8988T (cell line): ENCODE measurements at places on chromosomes 3 and 15.

- no peak for DNase-seq
Observed at GRCh38 chr3:5297895-5298294, 110.4 kb downstream of the EDEM1 start.

DNA sequence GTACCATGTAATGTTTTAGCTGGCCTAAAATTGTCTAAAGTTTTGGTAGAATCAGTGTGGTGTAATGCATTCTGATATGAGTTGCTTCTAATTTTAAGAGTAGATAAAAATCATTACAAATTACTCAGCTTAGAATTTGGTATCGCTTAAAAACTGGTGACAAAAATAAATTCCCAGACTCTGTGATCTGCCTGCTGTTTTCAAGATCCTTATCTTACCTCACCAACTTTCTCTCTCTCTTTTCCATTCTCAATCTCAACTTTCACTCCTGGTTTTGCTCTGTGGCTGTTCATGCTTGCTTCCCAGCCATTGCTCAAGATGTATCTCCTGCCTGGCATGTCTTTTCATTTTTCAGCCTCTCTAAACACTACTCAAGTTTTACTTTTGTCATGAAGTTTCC is 45.7 kb downstream of the TCF12 start:
- DNase-seq, result no peak

GRCh38 chr3:117735481-117736101 is 1026.0 kb downstream of the TUSC7 start:
- DNase-seq, result no peak

- no peak for DNase-seq
Observed at GRCh38 chr15:85150130-85150480, 168.4 kb downstream of the PDE8A start.

DNA sequence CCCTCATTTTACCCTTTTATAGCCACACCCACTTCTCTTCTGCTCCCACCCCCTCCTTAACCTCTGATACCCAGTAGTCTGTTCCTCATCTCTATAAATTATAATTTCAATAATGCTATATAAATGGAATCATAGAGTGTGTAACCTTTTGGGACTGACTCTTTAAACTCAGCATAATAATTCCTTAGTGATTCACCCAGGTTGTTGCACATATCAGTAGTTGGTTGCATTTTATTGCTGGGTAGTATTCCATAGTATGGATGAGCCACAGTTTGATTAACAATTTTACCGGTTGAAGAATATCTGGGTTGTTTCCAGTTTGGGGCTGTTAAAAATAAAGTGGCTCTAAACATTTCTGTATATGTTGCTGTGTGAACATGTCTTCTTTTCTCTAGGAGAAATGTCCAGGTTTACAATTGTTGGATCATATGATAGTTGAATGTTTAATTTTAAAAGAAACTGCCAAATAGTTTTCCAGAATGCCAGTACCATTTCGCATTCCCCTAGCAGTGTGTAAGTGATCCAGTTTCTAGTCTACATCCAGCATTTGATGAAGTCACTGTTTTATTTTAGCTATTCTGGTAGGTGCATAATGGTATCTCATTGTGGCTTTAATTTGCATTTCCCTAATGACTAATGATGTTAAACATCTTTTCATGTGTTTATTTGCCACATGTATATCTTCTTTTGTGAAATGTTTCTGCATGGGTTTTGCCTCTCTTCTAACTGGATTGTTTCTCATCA is 68.5 kb downstream of the VPS8 start:
- DNase-seq, result no peak

DNA sequence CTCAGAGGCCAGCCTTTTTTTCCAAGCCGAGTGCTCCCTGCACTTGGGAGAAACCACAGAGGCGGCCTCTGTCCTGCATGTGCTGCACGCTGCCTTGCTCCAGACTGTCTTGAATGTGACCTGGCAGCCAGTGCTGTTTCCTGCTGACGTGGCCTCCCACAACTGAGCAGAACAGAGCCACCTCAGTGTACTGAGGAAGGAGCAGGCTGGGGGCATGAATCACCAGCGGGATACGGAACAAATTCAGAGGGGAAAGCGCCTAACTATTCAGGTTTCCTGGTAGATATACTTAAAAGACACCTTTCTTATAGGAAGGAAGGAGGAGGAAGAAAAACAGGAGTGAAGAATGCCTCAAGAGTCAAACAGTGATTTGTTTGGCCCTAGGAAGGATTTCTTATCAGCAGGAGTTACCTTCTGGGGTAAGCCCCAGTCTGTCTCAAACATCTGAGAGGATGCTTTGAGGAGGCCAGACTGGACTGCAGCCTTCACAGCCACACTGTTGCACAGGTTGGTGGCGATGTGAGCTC is 114.0 kb downstream of the FNDC3B start:
- DNase-seq, result peak; percentile 23

DNA sequence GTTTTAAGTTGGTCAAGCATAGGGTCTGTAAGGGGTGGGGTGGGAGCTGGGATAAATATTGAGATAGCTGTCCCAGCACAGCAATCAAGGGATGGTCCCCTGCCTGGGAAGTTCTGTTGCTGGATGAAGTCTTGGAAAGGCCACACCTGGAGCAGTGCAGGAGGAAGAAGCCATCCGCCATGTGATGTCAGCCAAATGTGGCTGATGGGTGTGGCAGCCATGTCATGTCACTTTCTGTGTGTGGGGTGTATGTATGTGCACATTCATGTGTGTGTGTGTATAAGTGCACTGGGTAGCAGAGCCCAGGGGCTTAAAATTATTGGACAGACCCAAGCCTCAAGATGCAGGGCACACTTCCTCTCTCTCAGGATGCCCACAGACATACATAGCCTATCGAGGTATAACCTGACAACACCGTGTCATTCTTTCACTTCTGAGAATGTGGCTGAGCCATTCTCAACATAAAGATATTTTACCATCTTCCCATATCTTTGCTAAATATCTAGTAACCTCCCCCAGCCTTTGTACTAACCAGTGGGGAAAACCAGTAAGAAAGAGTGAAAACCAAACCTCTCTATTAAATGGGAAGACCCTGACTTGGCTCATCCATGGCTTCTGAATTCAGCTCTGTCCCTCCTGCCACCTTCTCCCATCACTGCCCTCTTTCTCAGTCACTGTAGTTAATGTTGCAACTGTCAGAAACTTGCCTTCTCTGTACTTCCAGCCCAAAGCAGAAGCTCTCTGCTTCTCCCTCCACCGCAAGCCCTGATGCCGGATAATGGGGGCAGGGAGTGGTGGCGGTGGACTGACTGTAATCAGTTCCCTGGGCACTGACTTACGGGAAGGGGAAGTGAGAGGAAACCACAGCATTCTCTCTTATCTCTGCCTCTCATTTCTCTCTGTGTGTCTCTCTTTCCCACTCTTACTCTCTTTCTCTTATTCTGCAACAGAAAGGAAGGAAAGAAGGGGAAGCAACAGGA is 11.2 kb downstream of the TNFSF10 start:
- DNase-seq, result no peak

- DNase-seq, result no peak
Observed at GRCh38 chr3:136249593-136249992, 547 bp upstream of the PCCB start.

GRCh38 chr3:169256027-169256426 is 407.5 kb downstream of the MECOM start:
- DNase-seq, result no peak

DNA sequence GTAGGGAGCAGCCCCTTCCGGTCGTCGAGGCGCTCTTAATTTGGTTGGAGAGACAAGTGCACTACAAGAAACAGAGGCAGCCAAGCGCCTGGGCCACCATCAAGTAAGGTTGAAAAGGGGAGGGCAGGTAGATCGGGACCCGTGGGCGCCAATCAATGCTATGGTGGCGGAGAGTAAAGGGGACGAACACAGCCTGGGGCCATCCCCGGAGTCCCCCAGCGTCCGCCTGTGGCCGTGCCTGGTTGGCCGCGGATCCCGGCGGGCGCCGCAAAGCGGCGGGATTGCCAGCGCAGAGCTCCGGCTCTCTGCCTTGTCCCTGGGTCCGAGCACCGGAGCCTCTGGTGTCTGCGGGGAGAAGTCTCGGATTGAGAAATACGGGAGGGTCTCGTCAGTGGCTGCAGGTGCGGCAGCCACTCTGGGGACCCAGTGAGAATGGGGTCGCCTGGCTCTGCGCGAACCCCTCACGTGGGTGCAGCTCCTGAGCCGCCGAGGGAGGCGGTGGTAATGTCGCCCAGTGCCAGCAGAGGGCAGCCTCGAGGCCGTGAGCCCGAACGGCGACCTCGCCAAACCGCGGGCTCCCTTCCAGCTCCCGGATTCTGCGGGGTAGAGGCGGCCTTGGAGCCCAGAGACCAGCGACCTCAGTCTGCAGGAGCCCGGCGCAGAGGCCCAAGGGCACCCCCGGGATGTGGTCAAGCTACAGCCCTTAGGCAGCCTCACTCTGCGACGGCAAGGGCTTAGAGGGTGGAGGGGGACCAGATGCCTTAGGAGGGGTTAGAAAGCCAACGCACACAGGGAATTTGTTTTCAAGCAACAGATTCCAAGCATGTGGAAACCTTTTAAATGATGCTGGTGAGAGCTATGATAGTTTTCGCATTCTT is 10.8 kb downstream of the FOXL2 start:
- peak; percentile 98 for DNase-seq

DNA sequence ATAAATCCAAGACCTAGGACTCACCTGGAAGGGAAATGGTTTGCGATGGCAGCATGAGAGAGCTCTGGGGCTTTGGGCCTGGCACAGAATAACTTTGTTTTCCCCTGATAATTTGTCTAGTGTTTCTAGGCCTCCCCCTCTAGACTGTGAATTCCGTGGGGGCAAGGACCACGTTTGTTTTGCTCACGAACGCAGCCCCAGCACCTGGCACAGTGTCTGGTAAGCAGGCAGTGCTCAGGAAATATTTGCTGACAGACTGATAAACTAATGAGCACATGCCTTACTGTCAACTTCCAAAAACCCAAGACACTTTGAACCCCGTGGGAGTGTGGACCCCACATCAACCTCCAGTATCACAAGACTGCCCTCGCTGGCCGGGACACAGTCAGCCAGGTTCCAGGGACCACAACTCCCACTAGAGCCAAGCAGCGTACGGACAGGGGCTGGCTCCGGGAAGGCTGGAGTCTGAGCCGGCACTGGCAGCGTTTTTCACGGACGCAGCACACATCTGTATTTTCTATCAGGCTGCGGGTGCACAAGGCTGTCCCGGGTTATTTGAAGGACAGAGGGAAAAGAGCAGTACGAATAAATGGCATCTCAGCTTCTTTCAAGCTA is 146.5 kb downstream of the XXYLT1 start:
- no peak for DNase-seq

DNA sequence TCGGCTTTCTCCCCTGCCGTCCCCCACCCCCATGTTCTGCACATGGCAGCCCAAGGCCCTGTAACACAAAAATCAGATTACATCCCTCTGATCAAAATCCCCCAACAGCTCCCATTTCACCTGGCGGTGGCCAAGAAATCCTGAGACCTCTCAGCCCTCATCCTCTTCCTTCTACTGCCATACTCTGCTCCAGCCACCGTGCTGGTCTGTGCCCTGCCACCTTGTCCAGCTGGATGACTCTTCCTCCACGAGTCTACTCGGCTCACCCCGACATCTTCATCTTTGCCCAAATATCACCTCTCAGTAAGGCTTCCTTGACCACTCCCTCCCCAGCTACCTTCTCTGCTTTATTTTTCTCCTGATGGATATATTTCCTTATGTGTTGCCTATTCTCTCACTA is 3.1 kb downstream of the CCDC51 start:
- DNase-seq, result no peak

GRCh38 chr3:46684891-46685290 is 8.6 kb downstream of the ALS2CL start:
- no peak for DNase-seq

DNA sequence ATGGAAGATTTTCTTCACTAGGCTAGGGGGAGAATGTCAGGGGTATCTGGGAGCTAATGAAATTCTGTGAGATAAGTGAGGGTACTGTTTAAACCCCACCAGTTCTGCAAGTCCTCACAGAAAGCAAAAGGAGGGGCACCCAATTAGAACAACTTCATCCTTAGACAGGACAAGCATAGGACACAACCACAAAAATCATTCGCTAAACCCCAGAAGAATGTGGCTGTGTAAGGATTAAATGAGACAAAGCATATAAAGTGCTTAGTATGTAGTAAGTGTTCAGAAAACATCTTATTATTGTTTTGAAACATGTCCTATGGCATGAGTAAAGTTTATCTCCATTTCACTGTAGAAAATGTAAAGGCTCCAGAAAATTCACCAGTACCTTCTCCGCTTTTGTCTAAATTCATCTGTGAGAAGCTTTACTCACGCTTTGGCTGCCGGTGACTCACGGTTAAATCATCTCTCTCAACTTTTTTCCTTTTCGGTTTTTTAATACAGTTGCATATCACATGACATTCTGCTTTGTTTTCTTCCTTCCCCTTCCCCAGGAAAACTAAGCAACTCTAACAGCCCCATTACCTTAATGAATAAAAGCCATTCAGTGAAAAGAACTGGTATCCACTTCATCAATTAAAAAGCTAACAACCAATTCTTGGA is 1.7 kb downstream of the CLRN1 start:
- no peak for DNase-seq

DNA sequence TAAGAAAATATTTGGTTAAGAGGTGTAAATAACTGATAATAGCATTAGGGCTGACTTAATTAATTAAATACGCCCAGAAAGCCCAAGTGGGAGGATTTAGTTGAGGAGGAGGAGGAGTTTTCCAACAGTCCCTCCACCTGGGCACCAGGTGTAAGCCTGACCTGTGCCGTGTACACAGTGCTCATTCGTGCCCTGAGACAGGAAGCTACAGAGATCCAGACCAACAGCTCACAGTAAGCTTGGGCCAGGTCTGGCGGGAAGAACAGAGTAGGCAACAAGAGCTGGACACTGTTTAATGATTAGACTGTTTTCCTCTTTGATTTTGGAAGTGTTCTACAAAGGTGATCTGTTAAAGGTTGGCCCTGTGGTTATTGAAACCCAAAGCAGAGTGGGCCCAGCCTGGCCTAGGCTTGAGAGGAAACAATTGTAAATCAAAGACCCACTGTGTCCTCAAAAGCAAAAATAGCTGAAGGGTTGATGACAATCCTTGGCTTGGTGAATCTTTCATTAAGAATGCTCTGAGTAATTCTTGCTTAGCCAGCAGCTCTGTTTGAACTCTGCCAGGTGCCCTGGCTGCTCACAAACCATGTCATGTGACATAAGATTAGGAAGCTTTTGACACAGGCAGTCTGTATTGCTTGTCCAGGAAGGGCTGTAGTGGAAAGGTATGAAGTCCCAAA is 13.8 kb downstream of the SQOR start:
- DNase-seq, result peak; percentile 24

DNA sequence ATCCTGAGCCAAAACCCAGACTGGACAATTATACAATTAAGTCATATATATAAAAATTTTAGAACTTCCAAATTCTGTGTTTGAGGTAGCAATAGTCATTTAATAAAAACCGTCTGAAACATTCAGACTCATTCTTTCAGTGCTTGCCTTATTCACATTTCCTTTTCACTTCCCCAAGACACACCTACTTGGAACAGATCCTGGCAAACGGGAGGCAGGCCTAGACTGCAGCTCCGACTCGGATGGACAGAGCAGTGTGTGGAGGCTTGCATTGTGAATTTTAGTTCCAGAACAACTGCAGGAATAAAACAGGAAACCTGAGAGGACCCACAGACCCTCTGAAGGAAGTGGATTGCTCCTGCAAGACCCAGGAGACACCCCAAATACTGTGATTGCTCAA is 341.4 kb downstream of the CNTN3 start:
- no peak for DNase-seq
